ENCODE measurements at places on chromosomes 3 and 15.

- no peak for DNase-seq
- no peak overlapping the region for H3K27ac ChIP-seq
- no peak overlapping the region for H3K4me3 ChIP-seq
- no peaks in the 10 kb centered on the region for H3K36me3 ChIP-seq
- H3K27me3 ChIP-seq: no peaks in the 10 kb centered on the region
Observed at GRCh38 chr15:27589260-27589659, 509.9 kb downstream of the OCA2 start.

DNA sequence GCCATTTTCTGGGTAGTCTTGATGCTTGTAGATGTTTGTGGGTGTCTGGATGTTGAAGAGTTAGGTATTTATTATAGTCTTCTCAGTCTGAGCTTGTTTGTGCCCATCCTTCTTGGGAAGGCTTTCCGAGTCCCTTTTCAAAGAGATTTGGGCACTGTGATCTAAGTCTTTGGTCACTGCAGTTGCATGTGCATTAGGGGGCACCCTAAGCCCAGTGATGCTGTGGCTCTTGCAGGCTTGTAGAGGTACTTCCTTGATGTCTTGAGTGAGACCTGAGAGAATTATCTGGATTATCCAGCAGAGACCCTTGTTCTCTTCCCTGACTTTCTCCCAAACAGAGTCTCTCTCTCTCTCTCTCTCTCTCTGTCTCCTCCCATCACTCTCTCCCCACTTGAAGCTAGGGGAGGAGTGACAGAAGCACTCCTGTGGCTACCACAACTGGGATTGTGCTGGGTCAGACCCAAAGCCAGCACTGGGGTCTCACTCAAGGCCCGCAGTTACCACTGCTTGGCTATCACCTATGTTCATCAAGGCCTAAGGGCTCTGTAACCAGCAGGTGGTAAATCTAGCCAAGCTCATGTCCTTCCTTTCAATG is 68.5 kb downstream of the TMCO5A start:
- no peak for DNase-seq
- no peaks in the 10 kb centered on the region for H3K4me1 ChIP-seq
- no peaks in the 10 kb centered on the region for H3K36me3 ChIP-seq
- no peak overlapping the region for H3K27ac ChIP-seq
- peaks cover 13% of the 10 kb centered on the region for H3K27me3 ChIP-seq

DNA sequence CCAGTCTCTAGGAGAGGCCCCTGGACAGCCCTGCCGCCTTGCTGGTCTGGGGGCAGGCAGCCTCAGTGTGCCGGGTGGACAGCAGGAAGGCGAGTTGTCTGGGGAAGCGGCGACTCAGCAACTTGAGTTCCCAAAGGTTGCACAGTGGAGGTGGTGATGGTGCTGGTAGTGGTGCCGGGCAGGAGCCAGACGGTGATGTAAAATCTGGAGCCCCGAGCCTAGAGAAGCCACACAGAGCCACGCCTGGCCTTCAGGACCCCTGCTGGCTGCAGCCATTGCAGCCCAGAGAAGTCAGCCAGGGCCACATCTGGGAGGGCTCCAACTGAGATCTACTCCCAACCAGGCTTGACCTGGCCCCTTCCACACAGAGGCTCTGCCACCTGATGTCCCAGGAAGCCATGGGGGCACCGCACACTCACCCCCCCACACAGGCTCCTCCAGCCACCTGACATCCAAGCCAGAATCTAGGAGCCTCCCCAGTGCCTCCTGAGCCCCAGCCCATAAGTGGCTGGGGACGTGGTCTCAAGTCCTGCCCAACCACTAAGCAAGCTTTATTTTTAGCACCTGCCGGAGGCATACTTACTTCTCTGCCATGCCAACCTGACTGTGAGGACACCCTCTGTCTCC is 8.8 kb downstream of the C3orf22 start:
- no peak overlapping the region for H3K27ac ChIP-seq
- no peak overlapping the region for H3K4me3 ChIP-seq
- H3K4me1 ChIP-seq: no peaks in the 10 kb centered on the region
- peaks cover 5% of the 10 kb centered on the region for H3K27me3 ChIP-seq
- DNase-seq: no peak

GRCh38 chr15:90463381-90463780 is 66.3 kb upstream of the CRTC3 start:
- no peak for DNase-seq
- no peaks in the 10 kb centered on the region for H3K27me3 ChIP-seq
- H3K27ac ChIP-seq: peak overlapping the region; percentile 38
- no peak overlapping the region for H3K4me3 ChIP-seq

- no peaks in the 10 kb centered on the region for H3K36me3 ChIP-seq
- H3K4me3 ChIP-seq: no peak overlapping the region
Observed at GRCh38 chr15:53193149-53193548, 403.0 kb upstream of the ONECUT1 start.

DNA sequence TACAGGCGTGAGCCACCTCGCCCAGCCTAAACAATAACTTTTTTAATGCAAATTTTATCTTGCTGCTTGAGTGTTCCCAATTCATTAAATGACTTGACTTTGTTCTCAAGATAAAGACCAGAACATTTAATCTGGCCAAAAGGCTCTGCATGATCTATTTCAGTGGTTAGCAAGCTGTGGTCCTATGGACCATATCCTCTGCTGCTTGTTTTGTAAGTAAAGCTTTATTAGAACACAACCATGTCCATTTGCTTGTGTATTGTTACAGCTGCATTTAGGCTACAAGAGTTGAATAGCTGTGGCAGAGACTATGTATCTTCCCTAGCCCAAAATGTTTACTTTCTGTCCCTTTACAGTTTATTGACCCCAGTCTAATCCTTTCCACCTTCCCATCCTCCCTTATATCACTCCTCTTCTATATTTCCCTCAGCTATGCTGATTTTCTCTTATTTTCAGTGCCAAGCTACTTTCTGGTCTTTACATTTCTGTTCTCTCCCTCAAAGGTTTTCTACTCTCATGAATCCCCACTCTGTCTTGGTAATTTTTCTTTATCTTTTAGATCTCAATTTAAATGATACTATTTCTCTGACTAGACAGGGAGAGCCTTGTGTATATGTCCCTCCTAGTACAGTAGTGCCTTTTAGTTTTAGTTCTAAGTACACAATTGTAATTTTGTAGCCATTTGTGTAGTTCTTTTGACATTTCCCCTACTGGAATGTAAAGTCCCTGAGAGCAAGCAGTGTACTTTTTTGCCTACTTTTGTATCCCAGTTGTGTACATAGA is 23.2 kb downstream of the SELENOT start:
- H3K4me1 ChIP-seq: peaks cover 18% of the 10 kb centered on the region
- no peak overlapping the region for H3K4me3 ChIP-seq
- H3K27me3 ChIP-seq: no peaks in the 10 kb centered on the region
- no peak for DNase-seq
- H3K36me3 ChIP-seq: peaks cover 81% of the 10 kb centered on the region
